Mucosa of gallbladder (tissue), 1 donor: ENCODE measurements at places on chromosomes 6 and 20. TPM values are rescaled to one million over a fixed set of nuclear protein-coding genes. Genes with fewer than 3 reads are reported as not detected.
A peak's percentile ranks its signal among the peaks of the same experiment; 100 is the strongest.

DNA sequence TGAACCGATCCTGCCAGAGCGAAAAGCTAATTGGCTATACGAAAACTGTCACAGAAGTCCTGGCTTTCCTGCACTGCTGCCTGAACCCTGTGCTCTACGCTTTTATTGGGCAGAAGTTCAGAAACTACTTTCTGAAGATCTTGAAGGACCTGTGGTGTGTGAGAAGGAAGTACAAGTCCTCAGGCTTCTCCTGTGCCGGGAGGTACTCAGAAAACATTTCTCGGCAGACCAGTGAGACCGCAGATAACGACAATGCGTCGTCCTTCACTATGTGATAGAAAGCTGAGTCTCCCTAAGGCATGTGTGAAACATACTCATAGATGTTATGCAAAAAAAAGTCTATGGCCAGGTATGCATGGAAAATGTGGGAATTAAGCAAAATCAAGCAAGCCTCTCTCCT lies 14.2 kb downstream of the CCR6 start:
- no peak for DNase-seq

DNA sequence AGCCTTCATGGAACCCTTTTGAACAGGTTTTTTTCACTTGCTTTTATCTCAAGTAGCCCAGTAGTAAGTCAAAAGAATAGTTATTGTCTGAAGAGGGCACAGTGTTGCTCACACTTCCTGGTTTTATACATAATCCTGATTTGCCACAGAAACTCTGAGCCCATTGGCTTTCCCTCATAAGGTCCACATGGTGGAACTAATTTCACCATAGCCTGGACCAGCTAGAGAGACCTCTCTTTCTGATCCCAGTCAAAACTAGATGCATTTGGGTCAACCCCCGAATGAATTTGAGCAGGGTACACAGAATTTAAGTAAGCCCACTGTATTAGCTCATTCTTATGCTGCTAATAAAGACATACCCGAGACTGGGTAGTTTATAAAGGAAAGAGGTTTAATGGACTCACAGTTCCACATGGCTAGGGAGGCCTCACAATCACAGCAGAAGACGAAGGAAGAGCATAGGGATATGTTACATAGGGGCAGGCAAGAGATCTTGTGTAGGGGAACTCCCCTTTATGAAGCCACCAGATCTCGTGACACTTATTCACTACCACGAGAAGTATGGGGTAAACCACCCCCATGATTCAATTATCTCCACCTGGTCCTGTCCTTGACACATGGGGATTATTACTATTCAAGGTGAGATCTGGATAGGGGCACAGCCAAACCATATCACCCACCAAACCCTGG lies 6.2 kb downstream of the RWDD2A start:
- no peak for DNase-seq

GRCh38 chr20:20261159-20261558 lies 106.7 kb upstream of the INSM1 start:
- no peak for DNase-seq

GRCh38 chr6:136103763-136104311 lies 146.3 kb downstream of the MTFR2 start:
- DNase-seq: peak; percentile 57

GRCh38 chr6:15922510-15923250 lies 206.2 kb upstream of the MYLIP start:
- DNase-seq: peak; percentile 56

Gene C6orf52
- total RNA-seq: 0.69 TPM

GRCh38 chr6:107246972-107247615 lies 131.8 kb upstream of the BEND3 start:
- no peak for DNase-seq

- DNase-seq: no peak
These were observed 181.9 kb downstream of the GMDS start for GRCh38 chr6:2063547-2063946.

- DNase-seq: no peak
These were observed 513.4 kb downstream of the PKHD1 start for GRCh38 chr6:51574040-51574439.

Gene TMC2
- 0.12 TPM for total RNA-seq

Gene FKBP5
- 174 TPM for total RNA-seq

DNA sequence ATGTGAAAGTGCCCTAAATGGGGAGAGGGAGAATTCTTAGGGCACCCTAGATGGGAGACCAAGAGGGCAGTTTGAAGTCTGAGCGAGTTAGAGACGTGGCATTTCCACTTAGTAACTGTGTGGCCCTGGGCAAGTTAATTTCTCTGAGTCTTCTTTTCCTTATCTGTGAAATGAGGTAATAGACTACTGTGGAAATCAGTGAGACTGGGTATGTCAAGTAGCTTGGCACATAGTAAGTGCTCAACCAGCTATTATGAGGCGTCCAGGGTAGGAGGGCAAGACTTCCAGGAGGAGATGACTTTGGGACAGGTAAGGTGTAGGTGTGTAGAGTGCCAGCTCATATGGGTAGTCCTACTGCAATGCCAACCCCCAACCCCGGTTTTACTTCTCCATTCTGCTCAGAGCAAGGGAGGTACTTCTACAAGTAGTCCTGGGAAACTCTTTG lies 770 bp downstream of the KIF3B start:
- no peak for DNase-seq

- peak; percentile 41 for DNase-seq
These were observed 804 bp downstream of the ELOVL5 start for GRCh38 chr6:53347921-53348370.

GRCh38 chr6:115617031-115617430 lies 443.7 kb downstream of the FRK start:
- no peak for DNase-seq

Gene MEI4
- 0.17 TPM for total RNA-seq

GRCh38 chr6:53944543-53944942 lies 149.7 kb downstream of the LRRC1 start:
- DNase-seq: no peak

DNA sequence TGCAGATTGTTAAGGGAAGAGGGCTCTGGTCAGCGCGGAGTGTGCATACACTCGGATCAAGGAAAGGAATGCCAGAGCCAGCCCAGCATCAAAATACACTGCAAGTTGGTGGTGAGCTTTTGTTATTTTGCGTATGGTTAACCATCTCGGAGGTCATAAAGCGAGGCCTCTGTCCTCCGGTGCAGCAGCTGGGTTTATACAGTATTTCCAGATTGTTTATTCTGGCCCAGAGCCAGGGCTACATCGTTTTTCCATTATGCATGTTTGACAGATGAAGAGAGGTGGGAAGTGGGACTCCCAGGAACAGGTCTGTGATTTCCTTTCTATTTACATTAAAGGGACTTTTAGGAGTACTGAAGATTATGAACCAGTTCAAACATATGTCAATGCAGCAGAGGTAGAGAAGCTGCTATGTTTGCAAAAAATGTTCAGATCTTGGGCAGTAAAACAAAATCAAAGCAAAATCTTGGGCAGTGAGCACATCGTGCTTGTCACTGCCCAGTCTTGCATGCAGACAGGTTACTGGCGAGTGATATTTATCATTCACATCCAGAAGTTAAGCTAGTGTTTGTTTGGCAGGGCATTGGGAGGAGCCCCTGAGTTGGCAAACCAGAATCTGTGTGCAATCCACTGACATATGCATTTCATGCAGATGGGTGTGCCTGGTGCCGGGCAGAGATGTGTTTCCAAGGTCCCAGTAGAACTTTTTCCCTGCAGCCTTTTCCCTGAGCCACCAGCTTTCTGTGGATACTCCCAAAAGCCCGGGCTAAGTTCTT lies 256.3 kb upstream of the TAB2 start:
- DNase-seq: peak; percentile 39

DNA sequence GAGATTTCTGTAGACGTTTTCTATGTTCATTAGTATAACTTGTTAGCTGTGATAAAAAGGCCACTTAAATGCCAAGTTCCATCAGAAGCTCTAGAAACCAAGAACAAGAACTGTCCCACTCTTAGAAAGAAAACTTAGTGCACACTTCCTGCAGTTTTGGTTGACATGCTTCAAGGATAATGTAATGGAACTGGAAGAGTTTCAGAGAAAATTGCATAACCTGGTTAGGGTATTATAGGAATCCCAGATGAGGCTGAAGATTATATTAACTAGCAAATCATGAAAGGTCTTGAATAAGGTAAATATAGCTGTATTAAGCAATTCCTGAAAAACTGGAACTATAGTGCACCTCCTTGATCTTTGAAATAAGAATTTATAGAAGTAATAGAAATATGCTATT lies 1.8 kb upstream of the PHACTR2 start:
- DNase-seq: no peak

Gene TREML1
- 1.1 TPM for total RNA-seq

DNA sequence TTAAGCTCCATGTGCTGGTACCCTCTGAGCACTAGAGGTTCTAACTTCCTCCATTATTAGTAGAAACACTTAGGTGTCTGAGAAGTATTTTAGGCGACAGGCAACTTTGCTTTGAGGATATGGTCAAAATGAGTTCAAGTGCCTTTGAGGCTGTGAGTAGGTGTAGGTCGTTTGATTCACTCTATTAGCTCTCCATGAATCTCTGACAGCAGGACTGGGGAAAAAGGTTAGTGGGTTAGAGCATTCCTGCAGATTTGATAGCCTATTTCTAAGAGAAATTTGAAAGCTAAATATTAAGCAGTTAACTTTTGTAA lies 45.9 kb downstream of the IGF2R start:
- DNase-seq: no peak

Gene POPDC3
- total RNA-seq: 0.26 TPM
